ENCODE measurements at places on chromosomes 6 and 20.

- no peak for DNase-seq
Measured at GRCh38 chr20:20612251-20612650, 100.2 kb downstream of the RALGAPA2 start.

DNA sequence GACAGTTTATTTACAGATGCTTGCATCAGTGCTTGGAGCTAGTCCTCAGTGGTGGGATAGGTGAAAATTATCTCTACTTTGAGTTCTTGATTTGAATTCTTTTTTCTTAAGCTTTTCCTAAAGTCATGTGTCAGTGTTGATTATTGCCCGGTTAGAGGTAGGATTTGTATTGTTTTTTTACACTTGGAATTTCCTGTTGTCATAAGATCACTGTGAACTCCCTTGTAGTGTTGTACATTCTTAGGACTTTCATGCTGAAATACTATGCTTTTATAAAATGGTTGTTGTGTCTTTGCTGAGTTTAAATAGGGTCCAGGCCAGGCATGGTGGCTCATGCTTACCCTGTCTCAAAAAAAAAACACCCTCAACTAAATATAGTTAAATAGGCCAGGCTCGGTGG, 20.3 kb downstream of the ASXL1 start:
- no peak for DNase-seq

- DNase-seq: no peak
Measured at GRCh38 chr6:45377043-45377553, 636 bp downstream of the SUPT3H start.

DNA sequence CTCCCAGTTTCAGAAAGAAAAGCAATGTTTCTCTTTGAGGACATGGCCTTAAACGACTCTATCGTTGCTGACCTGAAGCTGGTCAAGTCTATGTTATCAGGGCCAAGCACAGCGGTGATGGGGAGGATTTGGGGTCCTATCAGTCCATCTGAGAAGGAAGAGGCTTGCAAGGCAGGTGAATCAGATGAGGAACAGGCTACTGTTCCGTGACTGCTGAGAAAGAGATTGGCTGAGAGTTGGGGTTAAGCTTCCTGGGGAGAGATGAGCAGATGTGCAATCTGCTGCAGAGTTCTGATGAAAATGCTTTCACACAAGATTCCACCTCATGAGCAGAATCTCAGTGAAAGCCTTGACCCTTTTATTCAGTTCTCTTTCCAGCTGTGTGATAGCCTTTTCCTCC, 168.3 kb upstream of the STMND1 start:
- no peak for DNase-seq

DNA sequence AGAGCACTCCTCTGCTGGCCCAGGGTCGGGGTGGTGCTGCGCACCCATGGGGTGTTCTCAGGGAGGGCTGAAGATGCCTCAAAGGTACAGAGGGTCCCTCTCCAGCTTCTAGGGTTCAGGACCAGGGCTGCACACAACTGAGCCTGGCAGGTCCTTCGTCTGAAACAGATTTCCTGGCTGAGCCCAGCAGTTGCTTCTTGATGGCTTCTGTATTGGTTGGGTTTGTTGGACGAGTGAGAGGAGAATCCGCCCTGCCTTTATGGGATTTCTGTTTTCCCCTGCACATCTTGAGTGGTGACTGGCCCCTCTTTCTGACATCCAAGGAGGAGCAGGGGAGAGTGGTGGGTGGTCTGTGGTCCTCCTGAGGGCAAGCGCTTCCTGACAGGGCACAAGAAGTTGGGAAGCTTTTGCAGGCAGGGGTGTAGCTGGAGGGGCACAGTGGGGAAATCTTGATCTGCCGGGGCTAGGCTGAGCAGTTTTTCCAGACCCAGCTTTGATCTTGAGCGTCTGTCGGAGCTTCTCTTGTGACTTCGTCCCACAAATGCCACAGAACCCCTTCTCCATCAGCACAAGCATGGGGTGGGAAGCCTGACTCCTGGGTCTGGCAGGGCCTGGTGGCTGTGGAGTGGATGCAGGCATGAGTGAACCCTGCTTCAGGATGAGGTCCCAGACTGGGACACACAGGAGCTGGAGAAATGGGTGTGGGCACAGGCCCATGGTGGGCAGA, 116.5 kb downstream of the SYNDIG1 start:
- DNase-seq: no peak

DNA sequence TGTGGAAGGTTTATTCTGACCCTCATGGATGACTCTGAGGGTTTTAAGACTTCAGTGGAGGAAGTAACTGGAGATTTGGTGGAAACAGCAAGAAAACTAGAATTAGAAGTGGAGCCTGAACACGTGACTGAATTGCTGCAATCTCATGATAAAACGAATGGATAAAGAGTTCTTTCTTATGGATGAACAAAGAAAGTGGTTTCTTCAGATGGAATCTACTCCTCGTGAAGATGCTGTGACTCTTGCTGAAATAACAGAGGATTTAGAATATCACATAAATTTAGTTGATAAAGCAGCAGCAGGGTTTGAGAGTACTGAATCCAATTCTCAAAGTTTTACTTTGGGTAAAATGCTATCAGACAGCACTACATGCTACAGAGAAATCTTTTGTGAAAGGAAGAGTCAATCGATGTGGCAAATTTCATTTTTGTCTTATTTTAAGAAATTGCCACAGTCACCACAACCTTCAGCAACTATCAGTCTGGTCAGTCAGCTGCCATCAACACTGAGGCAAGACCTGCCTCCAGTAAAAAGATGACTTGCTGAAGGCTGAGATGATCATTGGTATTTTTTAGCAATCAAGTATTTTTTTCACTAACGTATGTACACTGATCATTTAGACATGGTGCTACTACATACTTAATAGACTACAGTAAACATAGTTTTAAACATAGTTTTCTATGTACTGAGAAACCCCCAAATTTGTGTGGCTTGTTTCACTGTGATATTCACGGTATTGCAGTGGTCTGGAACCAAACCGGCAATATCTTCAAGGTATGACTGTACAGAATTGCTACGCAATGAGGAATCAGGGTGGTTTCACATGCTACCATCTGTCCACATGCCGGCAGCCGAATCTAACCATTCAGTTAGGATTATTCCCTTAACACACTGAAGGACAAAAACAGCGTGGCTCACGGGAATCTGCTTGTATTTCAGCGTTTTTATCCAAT, 149.0 kb downstream of the MYB start:
- DNase-seq: no peak

- DNase-seq: no peak
Measured at GRCh38 chr20:31858760-31859083, 11.6 kb downstream of the DUSP15 start.

DNA sequence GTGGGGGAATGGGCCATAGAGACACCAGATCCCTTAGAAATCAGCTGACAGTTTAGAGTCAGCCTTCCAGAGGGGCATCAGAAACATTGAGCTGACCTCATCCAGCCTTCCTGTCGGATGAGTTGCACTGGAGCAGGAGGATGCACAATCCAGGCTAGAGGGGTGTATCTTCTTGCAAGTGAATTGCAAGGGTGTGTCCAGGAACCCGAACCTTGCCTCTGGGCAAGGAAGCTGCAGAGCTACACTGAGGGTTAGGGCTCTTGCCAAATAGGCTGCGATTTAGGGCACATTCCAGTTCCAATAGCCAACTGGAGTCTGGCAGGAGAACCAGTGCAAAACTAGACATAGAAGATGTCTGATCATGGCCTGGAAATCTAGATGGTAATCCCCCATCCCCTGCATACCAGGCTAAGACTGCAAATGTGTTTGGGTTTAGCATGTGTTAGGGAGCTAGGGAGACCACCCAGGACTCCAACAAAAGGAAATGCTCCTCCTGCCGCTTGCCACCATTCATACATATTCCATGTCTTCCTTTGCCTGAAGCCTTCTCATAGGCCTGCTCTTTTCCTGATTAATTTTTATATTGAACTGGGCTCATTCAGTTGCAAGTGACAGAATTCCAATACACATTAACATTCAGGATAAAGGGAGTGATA, 6.3 kb upstream of the UTRN start:
- DNase-seq: no peak

DNA sequence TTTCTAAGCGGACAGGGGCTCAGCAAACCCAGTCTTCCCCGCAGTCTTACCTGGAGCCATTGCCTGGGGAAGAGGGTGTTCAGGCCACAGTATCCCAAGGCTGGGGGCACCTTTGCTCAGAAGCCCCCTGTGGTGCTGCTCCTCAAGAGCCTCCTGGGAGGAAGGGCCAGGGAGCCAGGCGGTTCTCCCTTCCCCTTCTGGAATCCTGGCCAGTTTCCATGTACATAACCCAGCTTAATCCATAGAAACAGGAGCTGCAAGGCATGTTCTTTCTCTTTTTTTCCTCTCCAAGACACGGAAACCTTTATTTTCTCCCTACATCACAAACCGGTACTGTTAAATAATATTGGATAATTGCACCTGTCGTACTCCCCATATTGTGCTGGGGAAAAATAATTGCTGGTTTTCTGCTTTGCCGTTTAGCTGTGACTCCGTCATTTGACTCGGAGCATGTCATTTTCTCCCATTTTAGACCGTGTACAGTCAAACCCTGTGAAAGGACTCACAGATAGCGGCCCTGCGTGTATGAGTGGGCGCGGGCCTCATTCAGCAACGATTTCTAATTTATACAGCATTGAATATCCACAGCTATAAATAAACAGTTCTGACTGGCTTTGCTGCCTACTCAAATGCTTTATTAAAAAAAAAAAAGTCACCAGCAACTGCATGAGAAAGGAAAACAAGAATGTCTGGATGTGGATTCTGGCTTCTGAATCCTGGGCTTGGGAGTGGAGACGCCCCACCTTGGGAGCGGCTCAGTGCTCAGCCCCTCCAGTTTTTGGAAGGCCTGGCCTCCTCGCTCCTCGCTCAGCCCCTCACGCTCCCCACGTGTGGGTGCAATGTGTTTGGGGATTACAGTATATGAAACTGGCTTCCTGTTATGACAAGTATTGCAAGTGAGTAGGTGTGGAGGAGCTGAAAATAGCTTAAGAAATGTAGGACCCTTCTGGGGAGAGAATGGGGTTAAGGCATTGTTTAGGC, 67.3 kb downstream of the ADTRP start:
- DNase-seq: no peak

DNA sequence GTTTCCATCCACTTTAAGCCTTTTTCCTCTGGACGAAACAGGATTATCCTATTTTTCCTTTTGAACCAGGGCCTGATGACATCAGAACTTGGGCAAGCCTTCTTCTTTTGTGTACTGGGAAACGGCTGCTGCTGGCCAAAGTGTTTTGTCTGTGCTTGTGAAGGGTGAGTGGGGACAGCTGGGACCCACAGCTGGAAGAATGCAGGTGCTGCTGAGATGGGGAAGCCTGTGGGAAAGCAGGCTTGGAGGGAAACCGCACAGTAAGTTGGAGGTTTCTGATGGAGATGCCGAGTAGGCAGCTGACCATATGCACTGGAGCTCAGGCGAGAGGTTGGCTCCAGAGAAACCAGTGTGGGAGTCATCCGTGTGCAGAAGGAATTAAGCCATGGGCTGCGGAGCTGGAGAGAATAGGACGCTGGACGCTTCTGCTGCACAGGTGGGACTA, 8.5 kb upstream of the PSMG4 start:
- DNase-seq: no peak

DNA sequence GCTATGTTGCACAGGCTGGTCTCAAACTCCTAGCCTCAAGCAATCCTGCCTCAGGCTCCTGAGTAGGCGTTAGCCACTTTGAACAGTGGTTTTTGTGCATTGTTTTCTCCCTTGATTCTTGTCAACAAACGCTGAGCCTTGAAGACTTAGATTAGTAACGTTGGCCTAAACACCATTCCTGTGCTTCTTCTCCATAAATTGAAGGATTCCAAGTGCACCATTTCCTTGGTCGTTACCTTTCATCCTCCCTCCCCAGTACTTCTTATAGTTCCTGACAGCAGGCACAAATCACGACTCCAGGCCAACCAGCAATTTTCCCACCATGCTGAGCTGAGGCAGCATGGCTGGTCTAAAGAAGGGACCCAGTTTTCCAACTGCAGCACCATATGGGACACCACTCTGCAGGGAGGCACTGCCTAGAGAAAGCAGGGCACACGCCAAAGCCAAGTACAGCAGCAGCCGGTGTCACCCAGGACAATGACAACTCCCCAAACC, 8.9 kb downstream of the RPS10 start:
- DNase-seq: no peak

GRCh38 chr6:26657256-26657655, 2.3 kb downstream of the ZNF322 start:
- no peak for DNase-seq

GRCh38 chr6:134394208-134394607, 76.3 kb upstream of the SGK1 start:
- DNase-seq: no peak

DNA sequence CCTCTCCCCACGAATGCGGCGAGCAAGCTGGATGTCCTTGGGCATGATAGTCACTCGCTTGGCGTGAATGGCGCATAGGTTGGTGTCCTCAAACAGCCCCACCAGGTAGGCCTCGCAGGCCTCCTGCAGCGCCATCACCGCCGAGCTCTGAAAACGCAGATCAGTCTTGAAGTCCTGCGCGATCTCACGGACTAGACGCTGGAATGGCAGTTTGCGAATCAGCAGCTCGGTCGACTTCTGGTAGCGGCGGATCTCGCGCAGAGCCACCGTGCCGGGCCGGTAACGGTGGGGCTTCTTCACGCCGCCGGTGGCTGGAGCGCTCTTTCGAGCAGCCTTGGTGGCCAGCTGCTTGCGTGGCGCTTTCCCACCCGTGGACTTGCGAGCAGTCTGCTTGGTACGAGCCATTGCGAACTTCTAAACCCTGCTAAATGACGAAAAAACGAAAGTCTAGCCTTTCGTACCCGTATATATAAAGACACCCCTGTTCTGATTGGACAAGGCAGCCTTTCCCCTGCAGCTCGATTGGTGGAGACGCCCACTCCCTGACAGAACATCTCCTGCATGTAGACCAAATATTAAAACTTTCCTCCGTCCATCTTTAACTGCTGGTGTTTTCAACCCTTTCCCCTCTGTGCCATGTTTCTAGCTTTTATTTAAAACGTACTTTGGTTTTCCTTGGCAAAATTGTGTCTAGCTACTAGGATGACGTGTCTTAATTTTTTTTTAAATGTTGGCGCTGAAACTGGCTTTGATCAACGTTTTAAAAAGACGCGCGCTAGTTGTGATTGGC, 109.8 kb downstream of the HFE start:
- DNase-seq: peak; percentile 73

DNA sequence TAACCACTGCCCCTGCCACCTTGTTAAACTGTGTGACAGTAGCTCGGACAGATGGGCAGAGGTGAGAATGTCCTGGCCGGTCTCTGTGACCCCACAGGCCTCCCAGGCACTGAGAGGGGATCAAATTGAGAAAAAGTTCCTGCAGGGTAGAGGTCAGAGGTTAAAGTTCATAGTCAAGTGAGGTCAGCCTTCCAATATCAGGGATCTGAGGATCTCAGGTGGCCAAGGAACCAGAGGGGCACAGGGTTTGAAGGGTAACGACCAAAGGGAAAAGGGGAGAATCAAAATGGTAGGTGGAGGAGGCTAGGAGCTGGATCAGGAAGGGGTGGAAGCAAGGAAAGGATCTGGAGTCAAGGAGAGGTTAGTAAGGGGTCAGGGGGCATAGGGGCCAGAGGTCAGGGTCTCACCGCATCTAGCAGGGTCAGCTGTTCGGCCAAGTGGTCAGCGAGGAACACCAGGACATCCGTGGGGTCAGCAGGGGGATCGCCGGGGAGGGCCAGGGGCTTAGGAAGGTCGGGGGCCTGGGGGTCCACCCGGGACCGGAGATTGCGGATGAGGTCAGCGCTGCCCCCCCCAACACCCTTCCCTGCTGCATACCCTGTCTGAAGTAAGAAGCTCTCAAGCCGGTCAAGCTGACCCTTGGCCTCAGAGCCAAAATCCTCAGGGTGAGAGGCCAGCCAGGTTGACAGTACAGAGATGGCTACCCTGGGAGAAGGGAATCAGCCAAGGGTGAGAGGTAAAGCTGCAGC, 2.9 kb downstream of the RGL2 start:
- no peak for DNase-seq

All from mesothelial cell of epicardium (in vitro differentiated cells).